ENCODE measurements at places on chromosomes 3 and 15.
A peak's percentile ranks its signal among the peaks of the same experiment; 100 is the strongest.

GRCh38 chr3:30488070-30488756 lies 118.2 kb upstream of the TGFBR2 start:
- H3K27me3 ChIP-seq = no peaks in the 10 kb centered on the region
- H3K4me1 ChIP-seq = peaks cover 5% of the 10 kb centered on the region
- H3K27ac ChIP-seq = no peak overlapping the region
- no peaks in the 10 kb centered on the region for H3K36me3 ChIP-seq
- no peak for DNase-seq

GRCh38 chr15:37055481-37055880 lies 44.9 kb downstream of the MEIS2 start:
- peaks cover 63% of the 10 kb centered on the region for H3K4me1 ChIP-seq
- peaks cover 38% of the 10 kb centered on the region for H3K36me3 ChIP-seq
- H3K27me3 ChIP-seq = no peaks in the 10 kb centered on the region
- no peak for DNase-seq
- no peak overlapping the region for H3K4me3 ChIP-seq

GRCh38 chr3:158659454-158660237 lies 12.8 kb downstream of the LXN start:
- DNase-seq = peak; percentile 44
- no peaks in the 10 kb centered on the region for H3K4me1 ChIP-seq
- H3K36me3 ChIP-seq = peaks cover 20% of the 10 kb centered on the region
- H3K4me3 ChIP-seq = no peak overlapping the region

- DNase-seq = no peak
- H3K4me1 ChIP-seq = no peaks in the 10 kb centered on the region
- H3K4me3 ChIP-seq = no peak overlapping the region
- no peak overlapping the region for H3K27ac ChIP-seq
- no peaks in the 10 kb centered on the region for H3K36me3 ChIP-seq
Observed at GRCh38 chr15:73108676-73109075, 56.4 kb downstream of the NEO1 start.

- no peaks in the 10 kb centered on the region for H3K36me3 ChIP-seq
- H3K4me1 ChIP-seq = peaks cover 53% of the 10 kb centered on the region
- H3K27ac ChIP-seq = peak overlapping the region; percentile 88
- H3K4me3 ChIP-seq = no peak overlapping the region
- H3K27me3 ChIP-seq = no peaks in the 10 kb centered on the region
- DNase-seq = no peak
Observed at GRCh38 chr3:171936191-171936841, 93.2 kb downstream of the TMEM212 start.
